Stimulated activated CD8-positive, alpha-beta memory T cell treated with anti-CD3 and anti-CD28 coated beads, Interleukin-2, amount 100 ng/mL, for 1 hour (primary cell): ENCODE measurements at places on chromosomes 11 and 22.

DNA sequence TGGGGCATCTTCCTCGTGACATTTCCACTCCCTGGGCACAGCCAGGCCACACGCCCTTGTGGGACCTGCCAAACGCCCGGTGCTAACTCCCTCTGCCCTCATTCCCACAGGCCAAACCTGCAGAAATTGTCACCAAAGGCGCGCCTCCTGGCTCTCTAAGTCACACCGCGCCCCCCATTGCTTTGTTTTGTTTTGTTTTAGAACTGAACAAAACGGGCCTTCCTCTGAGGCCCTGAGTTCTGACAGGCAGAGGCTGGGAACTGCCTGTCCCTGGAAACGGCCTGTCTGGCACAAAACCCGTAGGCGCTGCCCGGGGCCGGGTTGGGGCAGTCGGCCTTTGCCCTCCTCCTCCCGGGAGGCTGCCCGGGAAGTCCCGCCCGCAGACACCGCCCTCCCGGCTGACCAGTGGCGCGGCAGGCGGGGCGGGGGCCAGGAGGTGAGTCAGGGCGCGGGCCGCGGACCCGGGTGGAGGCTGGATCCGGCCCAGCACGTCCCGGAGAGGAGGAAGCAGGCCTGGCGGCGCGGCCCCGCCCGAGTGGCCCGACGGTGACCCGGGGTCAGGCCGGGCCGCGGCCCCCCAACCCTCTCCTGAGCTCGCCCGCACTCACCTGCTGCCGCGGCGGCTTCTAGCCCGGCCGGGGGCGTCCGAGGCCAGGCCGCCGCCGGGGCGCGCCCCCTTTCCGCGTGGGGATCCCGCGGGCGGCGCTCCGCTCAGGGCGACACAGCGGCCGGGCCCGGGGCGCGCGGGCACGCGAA is 465 bp downstream of the SUN2 start:
- no peak for DNase-seq

DNA sequence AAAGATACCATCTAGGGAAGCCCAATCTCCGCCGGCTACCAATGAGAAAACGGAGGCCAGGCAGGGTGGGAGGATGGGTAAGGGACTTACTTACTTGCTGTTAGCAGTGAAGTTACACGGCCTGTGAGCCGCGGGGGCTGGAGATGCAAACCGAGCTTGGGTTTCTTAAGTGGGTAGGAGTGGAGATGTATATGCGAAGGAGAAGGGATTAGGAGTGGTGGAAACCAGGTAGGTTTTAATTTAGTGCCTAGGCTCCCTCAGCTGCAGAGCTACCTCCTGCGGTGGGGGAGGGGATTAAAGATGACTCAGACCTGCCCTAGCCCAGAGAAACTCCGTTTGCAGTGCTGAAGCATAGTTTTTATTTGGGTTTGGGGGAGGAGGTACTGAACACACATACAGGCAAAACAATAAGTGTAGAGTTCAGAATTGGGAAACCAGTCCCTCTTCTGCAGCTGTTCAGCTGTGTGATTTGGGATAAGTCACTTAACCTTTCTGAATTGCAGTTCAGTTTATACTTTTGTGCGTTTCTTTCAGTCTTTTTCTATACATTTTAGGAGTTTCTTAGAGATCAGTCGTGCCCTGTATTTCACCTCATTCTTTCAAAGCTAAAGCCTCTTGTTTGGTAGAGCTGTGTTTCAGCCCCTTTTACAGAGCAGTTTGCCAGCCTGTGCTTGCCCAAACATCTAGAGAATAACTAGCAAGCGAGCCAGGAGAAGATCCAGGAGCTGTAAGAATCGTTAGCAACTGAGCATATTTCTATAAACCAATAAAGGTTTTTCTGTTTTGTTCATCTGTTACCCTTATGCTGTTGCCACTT is 596 bp upstream of the TNRC6B start:
- peak; percentile 55 for DNase-seq

GRCh38 chr11:118843565-118843964 is 40.1 kb upstream of the CXCR5 start:
- no peak for DNase-seq

DNA sequence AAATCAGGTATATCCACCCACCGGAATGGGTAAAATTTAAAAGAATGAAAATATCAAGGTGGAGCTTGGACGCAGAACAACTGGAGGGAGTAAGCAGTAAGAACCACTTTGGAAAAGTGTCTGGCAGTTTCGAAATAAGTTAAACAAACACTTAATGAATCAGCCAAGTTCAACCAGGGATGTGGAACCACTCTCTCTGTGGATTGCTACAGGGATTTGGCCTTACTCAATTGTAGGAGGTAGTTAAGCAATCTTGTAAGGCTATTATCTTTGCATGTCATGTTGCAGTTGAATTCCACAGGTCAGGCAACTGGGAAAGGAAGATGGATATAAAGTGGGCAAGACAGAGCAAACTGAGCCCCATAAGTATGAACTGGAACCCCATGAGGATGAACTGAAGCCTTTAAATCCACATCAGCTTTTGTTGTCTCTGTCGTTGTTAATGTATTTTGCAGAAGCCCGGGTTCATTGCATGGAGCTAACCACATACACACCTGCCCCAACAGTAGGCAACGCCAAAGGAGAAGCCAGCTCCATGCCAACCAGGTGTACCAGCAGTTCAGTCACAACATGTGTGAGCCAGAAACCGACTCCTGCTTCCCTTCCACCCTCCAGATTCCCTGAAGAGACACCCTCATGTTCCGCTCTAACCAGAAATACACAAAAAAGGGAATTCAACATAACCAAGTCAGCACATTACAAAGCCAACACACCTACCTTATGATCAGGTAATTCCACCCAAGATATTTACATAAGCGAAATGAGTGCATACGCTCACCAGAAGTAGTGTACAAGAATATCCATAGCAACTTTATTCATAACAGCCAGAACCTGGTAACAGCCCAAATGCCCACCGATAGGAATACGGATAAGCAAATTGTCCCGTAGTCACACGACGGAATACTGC is 8.0 kb upstream of the SLC43A3 start:
- DNase-seq, result no peak

- DNase-seq, result no peak
These were observed 4.8 kb downstream of the TRIM3 start for GRCh38 chr11:6468712-6469495.
